ENCODE measurements at places on chromosomes 4 and X.
A peak's percentile ranks its signal among the peaks of the same experiment; 100 is the strongest.

GRCh38 chr4:183830438-183830985 lies 74.6 kb upstream of the STOX2 start:
- DNase-seq, result no peak

GRCh38 chrX:53319614-53320542 lies 38.5 kb upstream of the IQSEC2 start:
- DNase-seq, result no peak

- no peak for DNase-seq
Measured at GRCh38 chrX:45591650-45592049, 391.0 kb upstream of the DIPK2B start.

DNA sequence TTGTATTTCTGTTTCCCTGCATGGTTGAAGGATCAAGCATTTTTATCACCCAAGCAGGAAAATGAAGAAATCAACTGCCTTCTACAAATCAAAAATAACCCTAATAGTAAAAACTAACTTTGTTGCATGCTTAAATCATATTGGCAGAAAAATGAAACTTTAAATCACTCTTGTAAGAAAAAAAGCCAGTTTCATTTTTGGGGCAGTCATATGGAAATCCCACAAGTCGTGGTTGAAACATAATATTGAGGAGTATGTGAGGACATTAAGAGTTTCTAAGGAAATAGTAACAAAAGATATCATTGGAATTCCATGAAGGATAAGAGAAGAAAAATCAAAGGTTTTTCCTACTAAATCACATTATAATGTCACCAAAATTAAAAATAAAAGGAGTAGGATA lies 8.4 kb downstream of the TEC start:
- no peak for DNase-seq

- no peak for DNase-seq
Measured at GRCh38 chr4:687971-688853, 739 bp downstream of the SLC49A3 start.

DNA sequence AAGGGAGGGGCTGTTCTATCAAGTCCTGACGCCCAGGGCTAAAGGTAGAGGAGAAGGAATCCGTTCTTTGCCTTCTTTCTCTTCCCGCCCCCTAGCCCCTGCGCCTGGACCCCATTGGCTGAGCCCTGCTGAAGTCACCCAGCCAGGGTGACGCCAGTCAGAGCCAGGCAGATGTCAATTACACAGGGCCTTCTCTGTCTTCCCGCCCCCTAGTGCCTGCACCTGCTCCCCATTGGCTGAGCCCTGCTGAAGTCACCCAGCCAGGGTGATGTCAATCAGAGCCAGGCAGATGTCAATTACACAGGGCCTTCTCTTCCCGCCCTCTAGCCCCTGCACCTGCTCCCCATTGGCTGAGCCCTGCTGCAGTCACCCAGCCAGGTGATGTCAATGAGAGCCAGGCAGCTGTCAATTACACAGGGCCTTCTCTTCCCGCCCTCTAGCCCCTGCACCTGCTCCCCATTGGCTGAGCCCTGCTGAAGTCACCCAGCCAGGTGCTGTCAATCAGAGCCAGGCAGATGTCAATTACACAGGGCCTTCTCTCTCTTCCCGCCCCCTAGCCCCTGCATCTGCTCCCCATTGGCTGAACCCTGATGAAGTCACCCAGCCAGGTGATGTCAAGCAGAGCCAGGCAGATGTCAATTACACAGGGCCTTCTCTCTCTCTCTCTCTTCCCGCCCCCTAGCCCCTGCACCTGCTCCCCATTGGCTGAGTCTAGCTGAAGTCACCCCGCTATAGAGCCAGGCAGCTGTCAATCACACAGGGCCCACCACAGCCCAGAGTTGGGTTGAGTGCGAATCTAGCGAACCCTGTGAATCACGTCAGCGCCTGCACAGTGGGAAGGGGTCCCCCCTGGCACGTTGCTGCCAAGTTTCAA lies 46.4 kb downstream of the ASMT start:
- peak; percentile 100 for DNase-seq

DNA sequence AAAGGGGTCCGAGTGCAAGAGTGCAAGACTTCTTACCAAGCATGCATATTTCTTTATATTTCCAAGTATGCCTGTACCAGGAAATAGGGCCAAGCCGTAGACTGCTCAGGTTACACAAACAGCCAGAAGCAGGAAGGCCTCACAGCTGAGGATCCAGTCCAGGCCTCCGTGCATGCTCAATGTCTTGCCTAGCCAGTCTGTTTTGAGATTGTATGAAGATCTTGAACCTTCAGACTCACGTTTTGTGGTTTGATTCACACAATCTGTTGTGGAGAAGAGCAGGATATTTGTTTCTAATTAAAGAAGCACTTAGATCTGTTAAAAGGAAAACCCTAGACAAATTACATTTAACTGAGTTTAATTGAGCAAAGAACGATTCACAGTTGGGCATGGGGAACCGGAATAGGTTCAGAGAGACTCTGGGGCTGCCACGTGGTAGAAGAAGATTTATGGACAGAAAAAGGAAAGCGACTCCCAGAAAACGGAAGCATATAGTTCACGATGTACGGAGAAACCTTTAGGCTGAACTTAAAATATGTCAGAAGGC lies 1.2 kb downstream of the MGST2 start:
- no peak for DNase-seq

GRCh38 chr4:66357316-66357715 lies 687.0 kb upstream of the EPHA5 start:
- DNase-seq, result no peak

DNA sequence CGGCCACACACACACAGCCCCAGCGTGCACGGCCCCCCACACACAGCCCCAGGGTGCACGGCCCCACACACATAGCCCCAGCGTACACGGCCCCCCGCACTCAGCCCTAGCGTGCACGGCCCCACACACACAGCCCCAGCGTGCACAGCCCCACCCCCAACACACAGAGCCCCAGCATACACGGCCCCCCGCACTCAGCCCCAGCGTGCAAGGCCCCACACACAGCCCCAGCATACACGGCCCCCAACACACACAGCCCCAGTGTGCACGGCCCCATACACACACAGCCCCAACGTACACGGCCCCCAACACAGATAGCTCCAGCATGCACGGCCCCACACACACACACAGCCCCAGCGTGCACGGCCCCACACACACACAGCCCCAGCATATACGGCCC lies 17.6 kb downstream of the GAK start:
- DNase-seq, result no peak

DNA sequence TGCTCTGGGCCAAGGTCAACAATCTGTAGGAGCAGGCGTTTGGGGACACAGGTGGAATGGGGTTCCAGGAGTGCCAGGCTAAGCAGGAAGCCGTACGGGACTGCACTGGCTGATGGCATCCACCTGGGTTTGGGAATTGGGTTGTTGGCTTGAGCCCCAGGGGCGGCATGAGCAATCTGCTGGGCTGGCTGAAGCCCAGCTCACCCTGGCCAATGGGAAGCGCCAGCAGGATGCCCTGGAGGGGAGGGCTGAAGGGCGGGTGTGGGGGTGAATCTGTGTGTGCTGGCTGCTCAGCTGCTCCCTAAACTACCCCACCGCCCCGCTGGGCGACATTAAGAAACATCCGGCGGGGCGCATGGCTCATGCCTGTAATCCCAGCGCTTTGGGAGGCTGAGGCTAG lies 8.9 kb upstream of the RGS12 start:
- DNase-seq, result no peak

DNA sequence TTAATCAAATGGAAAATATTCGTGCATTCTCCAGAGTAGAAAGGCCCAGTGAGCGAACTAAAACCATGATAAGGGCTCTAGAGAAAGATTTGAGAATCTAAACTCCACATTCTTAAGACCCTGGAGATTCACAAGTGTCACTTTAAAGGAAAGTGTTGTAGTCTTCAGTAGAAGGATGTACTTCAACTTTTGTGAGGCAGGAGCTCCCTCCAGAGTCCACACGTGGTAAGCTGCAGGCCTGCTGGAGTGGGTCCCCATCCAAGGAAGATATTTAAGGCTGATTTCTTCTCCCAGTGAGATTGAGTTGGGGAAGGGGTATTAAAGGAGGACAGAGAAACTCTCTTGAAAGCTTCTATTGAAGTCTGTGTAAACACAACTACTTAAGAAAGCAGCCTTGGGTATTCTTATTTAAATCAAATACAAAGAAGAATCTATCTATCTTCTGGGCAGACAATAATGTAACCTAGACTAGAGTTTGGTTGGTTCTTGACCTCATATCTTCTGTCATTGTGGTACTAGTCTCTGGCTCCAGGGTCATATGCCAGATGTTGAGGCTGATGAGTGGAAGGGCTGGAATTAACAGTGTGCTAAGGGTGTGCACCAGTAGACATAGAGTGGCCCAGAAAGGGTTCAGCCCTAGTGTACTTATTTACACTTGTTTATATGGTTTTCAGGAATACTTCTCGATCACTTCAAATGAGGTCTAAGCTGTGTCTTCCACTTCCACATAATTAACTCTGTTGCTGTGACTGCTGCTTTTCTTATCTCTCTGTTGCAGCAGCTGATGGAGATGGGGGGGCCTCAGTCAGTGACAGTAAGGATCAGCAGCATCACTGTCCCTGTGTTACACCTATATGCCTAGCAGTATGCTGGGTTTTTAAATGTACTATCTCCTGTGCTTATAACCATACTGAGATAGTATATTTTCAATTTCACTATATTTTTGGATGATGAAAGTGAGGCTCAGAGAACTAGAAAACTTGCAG lies 76.1 kb downstream of the HMGB2 start:
- DNase-seq, result no peak

- DNase-seq, result no peak
Measured at GRCh38 chrX:20715176-20715575, 448.5 kb upstream of the RPS6KA3 start.

DNA sequence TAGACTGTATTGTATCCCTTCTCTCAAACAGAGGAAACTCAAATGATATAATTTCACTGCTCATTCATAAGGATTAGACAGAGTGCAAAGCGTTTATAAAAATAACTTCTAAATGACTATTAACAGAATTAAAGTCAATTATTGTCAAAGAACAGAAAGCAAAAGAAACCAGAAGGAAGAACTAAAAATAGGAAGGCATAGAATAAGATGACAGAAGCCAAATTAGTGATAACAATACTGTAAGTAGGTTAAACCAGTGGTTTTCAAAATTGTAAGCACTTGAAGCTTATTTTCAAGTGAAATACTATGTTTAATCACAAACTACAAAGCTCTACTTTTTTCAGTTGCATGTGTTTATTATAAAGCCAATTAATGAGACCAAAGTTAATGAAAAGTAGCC lies 305.2 kb downstream of the PPP1R2C start:
- DNase-seq, result no peak

DNA sequence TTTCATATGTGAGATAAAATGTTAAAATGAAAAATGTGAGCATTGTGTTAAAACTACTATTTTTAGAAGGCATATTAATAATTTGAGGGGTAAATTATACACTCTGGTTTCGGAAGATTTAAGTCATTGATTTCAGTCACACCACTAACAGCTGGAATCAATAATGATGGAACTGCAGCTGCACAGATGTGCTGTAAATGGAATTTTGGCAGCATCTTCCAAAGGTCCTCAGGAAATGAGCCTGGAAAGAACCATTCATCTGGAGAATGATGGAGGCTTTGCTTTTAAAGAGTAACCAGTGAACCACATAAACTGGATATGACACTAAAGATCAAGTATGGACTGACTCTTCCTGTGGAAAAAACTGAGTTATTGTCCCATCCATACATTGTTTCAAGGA lies 759.0 kb upstream of the EPHA5 start:
- DNase-seq, result no peak

- DNase-seq, result no peak
Measured at GRCh38 chr4:112552668-112553067, 36.7 kb upstream of the NEUROG2 start.

DNA sequence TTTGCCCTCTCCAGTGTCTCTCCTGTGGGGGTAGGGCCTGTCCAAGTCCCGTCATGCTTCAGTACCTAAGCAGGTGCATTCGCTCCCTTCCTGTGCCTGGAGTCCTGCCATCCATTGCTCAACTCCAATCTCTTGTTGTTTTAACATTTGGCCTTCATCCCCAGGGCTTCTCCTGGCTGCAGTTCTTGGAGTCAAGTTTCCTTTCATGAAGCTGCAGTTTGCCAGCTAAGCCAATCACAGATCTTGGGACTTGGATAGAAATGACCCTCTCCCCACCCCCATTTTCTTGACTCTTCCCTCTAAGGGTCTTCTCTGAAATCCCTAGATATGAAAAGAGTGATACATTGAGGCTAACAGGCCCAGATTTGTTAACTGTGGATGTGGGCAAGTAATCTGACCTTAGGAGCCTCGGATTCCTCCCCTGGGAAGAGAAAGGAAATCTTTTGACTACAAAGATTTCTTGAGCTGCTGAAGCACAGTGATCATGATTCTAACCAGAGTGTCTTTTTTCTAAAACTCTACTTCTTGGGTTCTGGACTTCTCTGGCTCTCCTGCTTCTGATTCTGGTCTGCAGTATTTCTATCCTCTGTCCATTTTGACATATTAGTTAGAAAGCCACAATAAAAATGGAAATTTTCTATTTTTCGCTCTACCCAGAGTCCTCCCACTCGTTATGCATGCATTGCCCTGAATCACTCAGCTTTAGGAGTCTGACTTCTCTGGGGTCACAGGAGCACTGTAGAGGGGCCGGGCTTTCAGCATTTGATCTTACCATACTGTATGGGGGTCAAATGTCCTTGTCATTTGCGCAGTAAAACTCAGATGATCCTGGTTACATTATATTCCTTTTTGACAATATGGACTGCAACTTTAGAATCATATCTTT lies 61.0 kb downstream of the CHRNA9 start:
- DNase-seq, result no peak

DNA sequence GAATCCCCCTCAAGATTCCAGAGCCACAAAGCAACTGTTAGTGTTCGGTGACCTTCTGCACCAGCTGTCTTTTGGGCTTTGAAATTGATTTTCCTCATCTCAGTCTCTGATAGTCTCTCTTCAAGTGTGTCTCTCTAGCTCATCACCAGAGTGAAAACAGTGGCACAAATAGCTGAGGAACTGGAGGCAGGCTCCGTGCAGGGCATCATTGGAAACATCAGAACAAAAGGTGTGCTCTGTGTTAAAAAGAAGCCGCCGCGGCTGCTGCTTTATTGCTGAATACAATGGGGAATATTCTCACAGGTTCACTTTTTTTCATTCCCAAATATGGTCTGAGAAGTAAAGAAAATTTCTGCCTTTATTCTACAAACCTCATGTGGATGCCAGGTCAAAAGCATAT lies 297.5 kb downstream of the DCTD start:
- DNase-seq, result no peak

GRCh38 chr4:132316738-132317137 lies 832.4 kb upstream of the PCDH10 start:
- no peak for DNase-seq

DNA sequence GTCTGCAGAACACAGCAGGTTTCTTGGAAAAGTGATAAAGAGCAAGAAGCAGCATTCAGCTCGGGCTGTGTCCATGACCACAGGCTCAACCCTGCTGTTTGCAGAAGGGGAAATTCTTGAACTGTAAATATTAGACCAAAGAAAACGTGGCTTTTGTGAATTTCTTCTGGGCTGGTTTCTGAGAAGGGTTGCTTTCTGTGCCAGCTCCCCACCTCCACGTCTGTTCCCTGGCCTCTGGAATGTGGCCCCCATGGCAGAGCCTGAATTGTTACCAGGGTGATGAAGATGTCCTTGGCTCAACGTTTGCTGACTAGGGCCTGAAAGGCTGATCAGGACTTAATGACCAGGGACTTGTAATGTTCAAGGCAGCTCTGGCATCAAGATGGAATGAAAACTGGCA lies 116.0 kb downstream of the CPEB2 start:
- DNase-seq, result no peak

- DNase-seq, result no peak
Measured at GRCh38 chr4:48141048-48141447, 7.0 kb upstream of the TXK start.
